ENCODE measurements at places on chromosomes 12 and 14.

DNA sequence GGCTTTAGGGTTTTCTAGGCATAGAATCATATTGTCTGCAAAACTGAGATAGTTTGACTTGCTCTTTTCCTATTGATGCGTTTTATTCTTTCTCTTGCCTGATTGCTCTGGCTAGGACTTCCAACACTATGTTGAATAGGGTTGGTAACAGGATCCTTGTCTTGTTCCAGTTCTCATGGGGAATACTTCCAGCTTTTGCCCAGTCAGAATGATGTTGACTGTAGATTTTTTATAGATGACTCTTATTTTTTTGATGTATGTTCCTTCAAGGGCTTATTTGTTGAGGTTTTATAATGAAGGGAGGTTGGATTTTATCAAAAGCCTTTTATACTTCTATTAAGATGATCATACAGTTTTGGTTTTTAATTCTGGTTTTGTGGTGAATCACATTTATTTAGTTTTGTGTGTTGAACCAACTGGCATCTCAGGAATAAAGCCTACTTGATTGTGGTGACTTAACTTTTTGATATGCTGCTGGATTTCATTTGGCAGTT lies 478.2 kb downstream of the TMEM117 start:
- no peak for DNase-seq

- DNase-seq, result no peak
Observed at GRCh38 chr12:26195250-26195640, at the start of gene SSPN. SSPN (plus strand) TSS chr12:26195573; CDS start chr12:26195673, 100 bp downstream.

GRCh38 chr12:97530245-97530644 lies 67.6 kb downstream of the RMST start:
- DNase-seq, result no peak

GRCh38 chr12:31321897-31322228 lies 4.1 kb downstream of the SINHCAF start:
- DNase-seq, result no peak

DNA sequence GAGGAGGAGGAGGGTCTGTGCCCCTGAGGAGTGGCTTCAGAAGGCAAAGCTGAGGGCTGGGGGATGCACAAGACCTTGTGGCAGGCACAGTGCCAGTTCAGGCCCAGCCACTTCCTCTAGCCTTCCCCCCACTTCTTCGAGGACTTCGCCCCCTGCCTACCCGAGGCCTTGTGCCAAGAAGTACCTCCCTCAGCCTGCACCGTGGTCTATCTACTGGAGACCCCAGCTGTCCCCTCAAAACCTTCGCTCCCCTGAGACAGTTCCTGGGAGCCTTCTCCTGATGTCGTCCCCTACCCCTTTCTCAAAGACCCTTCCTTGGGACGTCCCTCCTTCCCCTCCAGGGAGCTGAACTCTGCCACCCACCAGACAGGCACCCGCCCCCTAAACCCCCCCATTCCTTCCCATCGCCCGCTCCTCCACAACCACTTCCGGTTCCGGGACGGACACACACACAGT lies 604 bp downstream of the ZNF384 start:
- no peak for DNase-seq

DNA sequence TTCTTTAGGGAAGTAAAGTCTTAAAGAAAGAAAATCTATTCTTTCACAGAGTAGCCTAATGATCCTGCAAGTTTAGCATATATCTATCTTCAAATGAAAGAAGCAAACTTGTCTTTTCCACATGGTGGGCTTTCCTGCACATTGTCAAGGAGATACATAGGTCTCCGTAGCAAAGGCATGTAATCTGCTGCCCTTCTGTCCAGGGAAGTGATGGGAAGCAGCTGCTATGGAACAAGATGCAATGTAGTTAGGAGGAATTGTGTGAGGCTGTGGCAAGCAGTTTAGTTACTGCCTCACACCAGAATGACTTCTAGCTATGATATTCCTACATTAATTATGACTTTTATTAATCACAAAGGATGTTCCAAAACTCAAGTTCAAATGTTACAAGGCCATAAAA lies 174.4 kb downstream of the PDZRN4 start:
- no peak for DNase-seq

DNA sequence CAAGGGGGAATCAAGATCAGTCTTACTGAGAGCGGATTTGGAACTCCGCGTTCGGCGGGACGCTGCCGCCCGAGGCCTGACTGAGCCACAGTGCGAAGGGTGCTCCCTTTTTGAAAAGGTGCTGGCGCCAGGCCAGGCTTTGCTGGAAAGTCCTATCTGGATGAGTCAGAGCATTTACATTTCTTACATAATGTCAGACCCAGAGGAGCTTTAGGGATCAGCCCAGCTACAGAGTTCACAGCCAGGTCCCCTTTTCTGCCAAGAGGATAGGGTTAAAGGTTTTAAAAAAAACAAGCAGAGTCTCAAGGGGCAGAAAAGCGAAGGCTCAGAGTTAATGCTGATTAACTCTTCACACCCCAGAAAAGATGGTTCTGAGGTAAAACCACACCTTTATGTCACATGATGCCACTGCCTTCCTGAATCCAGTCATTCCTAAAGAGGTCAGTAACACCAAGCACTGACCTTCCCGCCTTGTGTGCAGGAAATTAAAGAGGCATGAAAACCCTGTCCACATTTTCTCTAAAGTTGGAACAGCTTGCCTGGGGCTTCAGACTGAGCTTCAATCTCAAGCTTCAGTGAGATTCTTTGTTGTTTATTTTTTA lies 11.7 kb upstream of the FBXL14 start:
- DNase-seq, result no peak

DNA sequence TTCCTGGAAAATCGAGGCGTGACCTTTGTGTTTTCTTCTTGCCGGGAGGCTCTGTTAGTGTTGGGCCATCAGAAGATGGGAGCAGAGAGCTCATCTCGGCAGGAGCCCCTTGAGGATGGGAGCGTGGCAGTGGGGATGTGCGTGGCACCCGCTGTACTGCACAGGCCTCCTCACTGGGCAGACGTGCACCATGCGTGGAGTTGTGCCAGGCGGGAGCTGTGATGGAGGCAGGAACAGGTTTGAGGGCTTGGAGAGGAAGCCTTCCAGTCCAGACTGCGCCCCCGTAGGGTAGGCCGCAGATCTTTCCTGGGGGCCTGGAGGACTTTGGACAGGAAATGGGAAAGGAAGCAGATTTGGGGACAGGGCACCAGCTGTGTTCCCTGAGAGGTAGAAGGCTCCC lies 197.5 kb downstream of the TSPAN9 start:
- no peak for DNase-seq

DNA sequence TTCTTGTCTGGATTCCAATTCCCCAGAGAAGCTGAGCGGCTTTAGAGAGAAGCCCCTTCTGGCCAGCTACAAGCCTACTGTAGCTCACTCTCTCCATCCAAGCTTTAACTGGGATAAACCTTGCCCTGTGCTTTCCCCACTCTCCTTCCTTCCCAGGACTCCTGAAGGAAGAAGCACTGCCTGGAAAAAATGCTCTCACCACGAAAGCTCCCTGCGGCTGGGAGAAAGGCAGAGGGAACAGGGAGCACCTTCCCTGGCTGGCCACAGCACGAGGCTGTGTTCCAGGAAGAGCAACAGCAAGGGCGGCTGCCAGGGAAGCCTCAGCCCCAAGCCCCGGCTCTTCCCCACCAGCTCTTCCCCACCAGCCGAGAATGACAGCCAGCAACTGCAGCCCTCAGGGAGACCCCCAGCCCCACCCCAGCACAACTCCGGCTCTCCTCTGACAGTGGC lies 40.8 kb upstream of the PNMA1 start:
- no peak for DNase-seq

DNA sequence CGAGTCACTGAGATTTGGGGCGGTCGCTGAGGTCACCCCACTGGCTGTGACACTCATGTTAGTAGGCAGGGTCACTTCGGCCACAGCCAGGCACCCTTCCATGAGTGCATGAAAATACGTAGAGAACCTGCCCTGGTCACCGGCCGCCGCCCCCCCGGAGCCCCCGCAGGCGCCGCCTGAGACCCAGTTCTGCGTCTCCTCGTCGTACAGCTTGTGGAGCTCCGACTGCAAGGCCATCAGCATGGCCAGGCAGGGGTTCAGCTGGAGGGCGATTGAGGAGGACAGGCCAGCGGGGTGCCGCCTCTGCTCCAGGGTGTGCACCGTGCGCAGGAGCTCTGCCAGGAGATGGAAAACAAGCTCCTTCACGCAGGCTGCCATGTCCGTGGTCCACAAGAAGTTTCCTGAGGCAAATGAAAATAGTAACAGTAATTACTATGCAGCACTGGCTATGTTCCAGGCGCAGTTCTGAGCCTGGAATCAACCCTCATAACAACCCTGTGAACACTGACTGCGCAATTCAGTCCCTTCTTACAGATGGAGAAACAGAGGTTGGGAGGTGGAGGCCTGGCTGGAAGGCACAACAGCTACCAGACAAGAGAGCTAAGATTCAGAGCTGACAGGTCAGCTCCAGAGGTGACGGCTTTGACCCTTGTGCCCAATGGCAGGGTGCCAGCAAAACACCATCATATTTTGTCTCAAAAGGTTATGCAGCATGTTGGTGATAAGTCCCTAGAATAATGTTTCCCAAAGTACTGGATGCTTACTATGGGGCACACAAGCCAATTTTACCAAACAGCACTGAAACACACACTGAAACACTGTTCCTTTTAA lies 59.9 kb downstream of the TRAFD1 start:
- DNase-seq, result no peak

DNA sequence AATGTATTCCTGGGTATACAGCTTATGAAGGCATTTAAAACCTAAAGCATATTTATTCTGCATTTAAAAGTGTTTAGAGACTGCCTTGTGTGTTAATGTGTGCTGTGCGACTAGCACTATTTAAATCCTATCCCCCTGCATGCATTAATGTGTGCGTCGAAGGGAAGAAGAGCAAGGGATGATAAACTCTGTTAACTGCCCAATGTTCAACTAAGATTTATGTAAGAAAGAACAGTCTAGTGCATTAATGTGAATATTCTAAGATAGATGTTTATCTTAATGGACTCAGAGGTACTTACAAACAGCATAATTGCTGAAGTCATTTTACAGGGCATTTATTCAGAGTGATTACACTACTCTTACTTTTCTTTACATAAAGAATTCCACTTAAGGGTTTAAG lies 424.8 kb downstream of the DIO2 start:
- DNase-seq, result no peak

GRCh38 chr12:67637718-67638117 lies 10.8 kb upstream of the DYRK2 start:
- DNase-seq, result no peak

DNA sequence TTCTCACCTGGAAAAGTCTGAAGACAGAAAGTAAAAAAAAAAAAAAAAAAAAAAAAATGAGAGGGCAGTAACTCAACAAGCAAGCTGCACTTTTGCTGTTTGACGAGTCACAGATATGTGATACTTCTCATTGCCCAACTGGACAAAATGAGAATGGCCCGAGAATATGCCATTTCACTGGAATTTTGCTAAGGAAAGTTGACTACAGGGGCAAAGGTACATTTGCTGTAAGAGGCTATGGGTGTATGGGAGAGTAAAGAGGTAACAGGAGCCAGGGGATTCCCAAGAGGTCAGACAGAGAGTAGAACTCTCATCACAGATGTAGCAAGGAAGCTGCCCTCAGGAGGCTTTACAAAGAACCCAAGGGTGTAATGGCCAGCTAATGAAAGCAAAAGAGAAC lies 22.9 kb downstream of the KIF21A start:
- no peak for DNase-seq

DNA sequence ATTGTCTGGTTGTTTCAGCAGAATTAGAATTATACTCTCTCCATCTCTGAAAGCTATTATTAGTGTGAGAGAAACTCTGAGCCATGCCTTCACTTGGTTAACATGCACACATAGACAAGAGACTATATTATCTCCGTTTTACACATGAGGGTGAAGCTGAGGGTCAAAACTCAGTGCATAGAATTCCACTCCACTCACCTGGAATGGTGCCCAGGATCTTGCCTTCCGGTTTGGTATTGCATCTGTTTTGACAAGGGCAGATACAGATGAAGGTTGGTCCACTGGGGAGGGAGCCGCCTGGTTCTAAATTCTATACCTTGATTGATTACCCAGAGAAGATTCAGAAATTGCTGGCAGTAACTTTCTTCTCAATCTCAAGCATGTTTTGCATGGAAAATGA lies 149.5 kb upstream of the PELI2 start:
- peak; percentile 2 for DNase-seq

DNA sequence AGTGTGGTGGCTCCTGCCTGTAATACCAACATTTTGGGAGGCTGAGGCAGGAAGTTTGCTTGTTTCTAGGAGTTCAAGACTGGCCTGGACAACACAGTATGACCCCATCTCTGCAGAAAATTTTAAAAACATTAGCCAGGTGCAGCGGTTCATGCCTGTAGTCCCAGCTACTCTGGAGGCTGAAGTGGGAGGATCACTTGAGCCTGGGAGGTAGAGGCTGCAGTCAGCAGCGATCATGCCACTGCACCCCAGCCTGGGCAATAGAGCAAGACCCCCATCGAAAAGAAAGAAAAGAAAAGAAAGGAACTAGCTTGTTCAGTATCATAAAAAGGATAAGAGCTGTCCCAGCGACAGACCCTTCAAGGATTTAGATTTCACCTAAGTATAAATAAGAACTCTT lies 18.1 kb upstream of the PWP1 start:
- DNase-seq, result no peak

DNA sequence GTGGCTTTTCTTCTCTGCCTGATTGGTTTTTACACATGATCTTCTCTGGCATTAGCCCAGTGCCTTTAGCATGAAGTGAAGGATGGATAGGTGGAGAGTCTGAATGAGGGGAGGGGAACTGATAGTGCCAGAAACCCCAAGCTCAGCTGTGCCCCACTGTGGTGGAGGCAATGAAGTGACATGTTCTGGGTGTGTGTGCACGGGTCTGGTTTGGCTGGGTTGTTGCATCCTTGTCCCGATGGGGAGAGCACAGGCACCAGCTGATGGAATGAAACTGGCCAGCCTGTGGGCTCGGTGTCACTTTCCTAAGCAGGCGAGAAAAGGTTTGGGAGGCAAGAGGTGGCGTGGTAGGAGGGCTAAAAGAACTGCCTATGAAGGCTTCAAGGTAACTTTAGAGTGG lies 65.3 kb downstream of the CACNA1C start:
- no peak for DNase-seq

GRCh38 chr12:126781593-126781992 lies 1485.4 kb upstream of the TMEM132C start:
- no peak for DNase-seq

DNA sequence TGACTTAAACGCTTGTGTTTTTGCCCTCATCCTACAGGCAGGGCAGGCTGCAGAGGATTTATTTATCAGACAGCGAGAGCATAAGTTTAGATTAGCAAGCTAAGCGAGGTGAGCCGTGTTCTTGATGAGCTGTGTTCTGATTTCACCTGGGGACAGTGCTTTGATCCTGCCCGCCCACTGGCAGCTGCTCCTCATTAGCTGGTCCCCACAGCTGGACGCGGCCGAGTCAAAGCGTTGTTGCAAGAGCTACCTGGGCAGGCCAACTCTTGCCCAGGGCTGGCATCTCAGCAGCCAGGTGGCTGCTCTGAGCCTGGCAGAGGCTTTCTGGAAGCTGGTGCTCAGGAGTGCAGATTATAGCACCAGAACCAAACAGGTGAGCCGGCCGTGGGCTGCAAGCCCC lies 46.8 kb upstream of the BEGAIN start:
- no peak for DNase-seq
